Inflammatory macrophage (primary cell): ENCODE measurements at places on chromosomes 3 and 15.

DNA sequence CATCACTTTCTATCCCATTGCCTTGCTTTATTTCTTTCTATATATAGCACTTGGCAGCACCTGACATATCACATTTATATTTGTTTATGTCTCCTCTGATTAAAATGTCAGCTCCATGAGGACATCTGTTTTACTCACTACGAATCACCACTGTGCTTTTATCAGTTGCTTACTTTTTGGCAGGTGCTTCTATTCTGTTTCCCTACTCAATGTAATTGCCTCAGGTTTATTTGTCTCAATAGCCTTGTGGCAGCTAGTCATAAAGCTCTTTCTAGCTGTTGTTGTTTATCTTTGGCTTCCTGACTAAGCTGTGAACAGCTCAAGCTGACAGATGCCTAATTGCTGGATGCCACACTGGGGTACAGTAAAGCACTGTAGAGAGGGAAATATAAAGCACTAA lies 85.5 kb downstream of the VPS13C start:
- no peak for DNase-seq

DNA sequence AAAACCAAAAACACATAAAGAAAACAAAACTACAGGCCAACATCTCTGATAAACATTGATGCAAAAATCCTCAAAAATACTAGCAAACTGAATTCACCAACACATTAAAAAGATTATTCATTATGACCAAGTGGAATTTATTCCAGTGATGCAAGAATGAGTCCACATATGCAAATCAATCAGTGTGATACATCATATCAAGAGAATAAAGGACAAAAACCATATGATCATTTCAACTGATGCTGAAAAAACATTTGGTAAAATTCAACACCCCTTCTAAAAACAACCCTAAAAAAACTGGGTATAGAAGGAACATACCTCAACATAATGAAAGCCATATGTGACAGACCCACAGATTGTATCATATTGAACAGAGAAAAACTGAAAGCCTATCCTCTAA lies 265.6 kb upstream of the DCBLD2 start:
- no peak for DNase-seq

GRCh38 chr3:158683230-158683962 lies 10.9 kb upstream of the LXN start:
- no peak for DNase-seq

DNA sequence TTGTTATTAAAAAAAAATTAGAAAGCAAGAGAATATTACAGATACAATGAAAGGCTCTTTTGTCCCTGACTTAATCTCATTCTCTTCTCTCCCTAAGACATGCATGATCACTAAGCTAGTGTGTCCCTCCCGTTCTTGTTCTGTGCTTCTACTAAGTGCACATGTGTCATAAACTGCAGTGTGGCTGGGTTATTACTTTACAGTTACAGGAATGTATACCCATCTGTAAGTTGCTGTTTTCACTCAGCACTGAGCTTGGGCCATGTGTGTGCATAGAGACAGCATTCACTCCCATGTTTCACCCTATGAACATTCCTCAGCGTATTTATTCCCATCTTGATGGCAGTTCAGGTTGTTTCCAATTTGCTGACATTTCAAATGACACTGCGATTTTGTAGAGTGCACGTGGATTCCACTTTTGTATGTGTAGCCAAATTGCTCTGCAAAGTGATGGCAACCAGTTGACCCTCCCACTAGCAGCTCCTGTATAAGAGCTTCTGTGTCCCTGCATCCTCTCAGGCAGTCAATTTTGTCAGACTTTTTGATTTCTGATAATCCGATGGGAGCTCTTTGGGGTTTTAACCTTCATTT lies 145.8 kb upstream of the UBE2E1 start:
- no peak for DNase-seq
